Hepatic stellate cell (primary cell): ENCODE measurements at places on chromosomes 3 and 15.

DNA sequence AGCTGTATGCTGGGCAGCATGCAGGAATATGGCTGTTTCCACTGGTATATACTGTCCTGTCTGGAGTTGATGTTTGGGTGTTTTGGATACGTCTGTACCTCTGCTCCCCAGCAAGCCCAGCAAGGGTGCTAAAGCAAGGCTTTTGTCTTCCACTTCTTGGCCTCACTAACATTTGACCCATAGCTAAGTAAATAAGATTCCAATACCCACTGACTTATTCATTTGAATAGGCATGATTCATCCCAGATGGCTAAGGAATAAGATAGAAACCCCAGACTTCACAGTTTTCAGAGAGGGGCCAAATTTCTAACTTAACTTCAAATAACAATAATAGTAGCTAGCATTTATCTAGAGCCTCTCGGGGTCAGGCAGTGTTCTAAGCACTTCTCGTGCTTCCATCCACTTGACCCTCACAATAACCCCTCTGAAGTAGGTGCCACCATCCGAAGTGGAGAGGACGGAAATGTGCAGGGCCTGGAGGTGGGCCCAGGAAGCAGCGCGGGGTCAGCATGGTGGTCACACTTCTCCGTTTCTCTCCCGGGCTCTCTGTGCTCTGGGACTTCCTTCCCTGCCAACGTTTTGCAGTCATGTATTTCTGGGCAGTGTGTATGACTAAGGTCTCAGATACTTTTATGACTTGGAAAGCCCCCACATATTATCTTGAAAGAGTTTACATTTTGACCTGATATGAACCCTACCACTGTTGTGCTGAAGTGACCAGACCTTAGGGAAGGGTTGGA, 39.3 kb downstream of the LRRK1 start:
- no peak for DNase-seq

- DNase-seq: peak; percentile 42
Measured at GRCh38 chr3:105823149-105823867, 45.5 kb downstream of the CBLB start.

- no peak for DNase-seq
Measured at GRCh38 chr15:35937380-35937779, 391.4 kb upstream of the DPH6 start.

GRCh38 chr3:140298569-140299070, 363.6 kb downstream of the CLSTN2 start:
- no peak for DNase-seq

GRCh38 chr15:98856532-98856907, 151.1 kb downstream of the PGPEP1L start:
- peak; percentile 72 for DNase-seq

- no peak for DNase-seq
Measured at GRCh38 chr15:36958606-36959005, 141.7 kb downstream of the MEIS2 start.

DNA sequence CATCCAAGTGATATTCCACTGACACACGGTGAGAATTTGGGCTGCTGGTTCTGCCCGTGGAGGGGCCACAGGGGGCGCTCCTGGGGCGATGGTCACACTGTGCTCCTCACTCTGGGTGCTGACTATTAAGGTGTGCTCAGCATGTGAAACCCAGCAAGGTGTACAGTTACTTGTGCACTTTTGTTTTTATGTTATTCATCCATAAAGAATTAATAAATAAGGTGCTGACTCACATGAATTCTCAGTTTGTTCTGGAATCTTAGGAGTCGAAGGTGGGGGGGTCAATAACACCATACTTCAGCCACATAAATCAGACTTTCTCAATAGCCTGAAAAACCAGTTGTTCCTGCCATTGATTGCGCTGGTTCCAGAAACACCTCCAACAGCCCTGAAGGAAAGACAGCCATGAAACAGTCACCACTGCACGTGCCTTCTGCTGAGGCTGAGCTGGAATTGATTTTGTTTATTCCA, 53.5 kb upstream of the SPATA12 start:
- no peak for DNase-seq

GRCh38 chr3:10596746-10597448, 91.5 kb upstream of the ATP2B2 start:
- no peak for DNase-seq

- peak; percentile 21 for DNase-seq
Measured at GRCh38 chr3:185308126-185308754, 54.4 kb upstream of the EHHADH start.

DNA sequence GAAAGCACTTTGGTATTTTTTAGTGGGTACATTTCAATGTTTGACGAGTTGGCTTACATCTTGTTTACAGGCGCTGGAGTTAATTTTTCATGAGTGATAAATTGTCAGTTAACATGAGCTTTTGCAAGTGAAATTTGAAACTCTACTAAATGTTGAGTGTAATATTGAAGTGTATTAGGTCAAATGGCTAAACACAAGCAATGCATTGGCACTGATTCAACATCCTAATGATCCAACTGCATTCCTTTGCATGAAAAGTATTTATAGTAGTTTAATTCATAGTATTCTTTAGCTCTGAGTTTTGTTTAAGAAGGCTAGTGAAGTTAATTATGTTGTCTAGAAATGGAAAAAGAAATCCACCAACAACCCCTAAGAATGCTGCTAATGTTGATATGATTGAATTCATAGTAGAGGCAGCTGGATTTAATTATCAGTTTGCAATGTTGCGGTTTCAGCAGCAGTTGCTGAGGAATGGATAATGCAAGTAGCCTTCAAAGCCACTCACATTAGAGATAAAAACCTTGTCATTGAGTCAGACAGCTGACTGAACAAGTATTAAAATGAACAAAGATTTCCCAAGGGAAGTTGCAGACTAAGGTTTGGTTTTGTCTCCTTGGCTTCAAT, 245.6 kb upstream of the GOLIM4 start:
- DNase-seq: no peak

DNA sequence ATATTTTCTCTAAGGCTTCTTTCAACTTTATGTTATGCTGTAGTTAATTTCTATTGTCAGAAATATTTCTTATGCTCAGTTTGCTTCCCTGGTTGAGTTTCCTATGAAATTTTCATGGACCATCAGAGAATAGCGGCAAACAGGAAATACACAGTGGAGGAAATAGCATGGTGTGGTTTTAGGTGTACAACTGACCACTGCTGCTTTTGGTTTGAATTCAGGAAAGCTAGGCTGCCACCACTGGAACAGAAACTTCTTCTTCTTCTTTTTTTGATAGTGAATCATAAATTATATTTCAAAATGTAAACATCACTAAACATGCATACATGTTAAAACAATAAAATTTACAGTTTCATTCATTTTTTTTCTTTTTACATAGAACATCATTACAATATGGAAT, 316.6 kb upstream of the TGFBR2 start:
- no peak for DNase-seq

- no peak for DNase-seq
Measured at GRCh38 chr3:106985721-106986120, 391.5 kb upstream of the CCDC54 start.

- DNase-seq: no peak
Measured at GRCh38 chr3:166472015-166472414, 634.8 kb upstream of the BCHE start.

GRCh38 chr15:94584833-94585244, 353.5 kb downstream of the MCTP2 start:
- DNase-seq: no peak

- DNase-seq: peak; percentile 75
Measured at GRCh38 chr3:50627407-50628051, 10.6 kb downstream of the MAPKAPK3 start.

GRCh38 chr15:85581495-85581894, 201.1 kb downstream of the AKAP13 start:
- DNase-seq: no peak

- no peak for DNase-seq
Measured at GRCh38 chr3:138124188-138124587, 8.0 kb downstream of the A4GNT start.

GRCh38 chr3:158839966-158840365, 38.1 kb downstream of the MFSD1 start:
- DNase-seq: no peak

DNA sequence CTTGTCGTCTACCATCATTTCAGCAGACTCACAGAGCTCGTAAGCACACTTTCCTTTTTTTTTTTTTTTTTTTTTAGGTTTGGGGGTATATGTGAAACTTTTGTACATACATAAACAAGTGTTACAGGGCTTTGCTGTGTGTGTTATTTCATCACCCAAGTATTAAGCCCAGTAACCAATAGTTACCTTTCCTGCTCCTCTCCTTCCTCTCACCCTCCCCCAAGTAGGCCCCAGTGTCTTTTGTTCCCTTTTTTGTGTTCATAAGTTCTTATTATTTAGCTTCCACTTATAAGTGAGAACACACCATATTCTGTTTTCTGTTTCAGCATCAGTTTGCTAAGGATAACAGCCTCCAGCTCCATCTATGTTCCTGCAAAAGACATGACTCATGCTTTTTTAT, 746.8 kb downstream of the GRM7 start:
- DNase-seq: no peak

- no peak for DNase-seq
Measured at GRCh38 chr3:126085841-126086240, 1.9 kb upstream of the SLC41A3 start.

DNA sequence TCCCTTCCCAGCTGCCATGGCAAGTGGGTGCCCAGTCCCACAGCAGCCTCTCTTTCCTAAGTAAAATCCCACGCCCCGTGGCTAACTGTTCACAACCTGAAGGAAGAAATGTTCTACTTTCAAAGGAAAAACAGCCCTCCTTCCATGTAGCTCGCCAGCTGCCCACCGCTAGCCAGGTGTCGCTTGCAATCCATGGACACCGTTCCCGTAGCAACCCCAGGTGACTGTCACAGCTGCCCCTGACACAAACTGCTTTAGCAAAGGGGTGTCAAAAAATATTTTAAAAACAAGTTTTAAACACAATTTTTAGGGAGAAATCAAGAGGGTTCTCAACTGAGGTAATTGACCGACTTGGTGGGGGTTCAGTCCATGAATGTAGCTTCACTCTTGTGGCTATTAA, 21.0 kb upstream of the CGNL1 start:
- no peak for DNase-seq

DNA sequence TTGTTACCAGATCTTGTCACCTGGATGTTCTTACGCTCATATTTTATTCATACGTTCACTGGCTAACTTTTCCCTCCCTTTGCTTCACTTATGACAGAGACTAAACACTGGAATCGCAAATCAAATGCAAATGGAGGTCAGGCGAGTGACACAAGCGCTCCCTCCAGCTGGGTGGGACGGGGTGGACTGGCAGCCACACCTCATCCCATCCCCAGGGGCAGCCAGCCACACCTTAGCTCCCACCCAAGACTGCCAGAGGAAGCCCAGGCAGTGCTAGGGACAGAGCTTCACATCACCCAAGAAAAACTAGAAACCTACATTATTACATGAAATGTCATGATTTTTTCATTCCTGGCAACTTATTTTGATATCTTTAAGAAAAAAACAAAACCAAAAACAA, 366.2 kb downstream of the ERC2 start:
- DNase-seq: no peak
